Hepatocyte (in vitro differentiated cells): ENCODE measurements at places on chromosomes 11 and 22. TPM values are rescaled to one million over a fixed set of nuclear protein-coding genes. Genes with fewer than 3 reads are reported as not detected.

DNA sequence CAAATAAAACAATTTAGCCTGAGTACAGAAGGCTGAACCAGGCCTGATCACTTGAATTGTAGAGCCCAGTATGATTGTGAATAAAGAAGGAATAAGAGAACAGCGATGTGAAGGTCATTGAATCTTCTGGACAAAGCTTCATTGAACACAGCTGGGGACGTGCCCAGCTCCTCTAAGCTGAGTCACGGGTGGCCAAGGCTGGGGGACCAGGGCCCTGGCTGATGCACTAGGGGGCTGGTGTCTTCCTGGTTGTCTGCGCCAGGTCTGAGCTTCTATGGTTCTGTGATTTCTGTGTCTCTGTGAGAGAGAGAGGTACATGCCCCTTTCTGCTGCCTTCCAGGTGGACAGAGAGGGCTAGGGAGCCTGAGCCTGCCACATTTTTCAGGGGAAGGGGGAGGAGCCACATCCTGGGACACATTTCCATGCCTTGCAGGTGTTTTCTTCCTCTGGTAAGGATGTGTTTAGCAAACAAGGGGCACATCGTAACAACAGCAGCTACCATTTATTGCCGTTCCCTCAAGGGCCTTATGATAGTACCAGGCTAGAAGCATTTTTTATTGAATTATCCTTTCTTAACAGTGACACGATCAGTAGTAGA is 135.7 kb downstream of the C11orf91 start:
- no peaks in the 10 kb centered on the region for H3K36me3 ChIP-seq
- H3K27ac ChIP-seq, result no peak overlapping the region
- no peaks in the 10 kb centered on the region for H3K27me3 ChIP-seq
- no peaks in the 10 kb centered on the region for H3K4me1 ChIP-seq

DNA sequence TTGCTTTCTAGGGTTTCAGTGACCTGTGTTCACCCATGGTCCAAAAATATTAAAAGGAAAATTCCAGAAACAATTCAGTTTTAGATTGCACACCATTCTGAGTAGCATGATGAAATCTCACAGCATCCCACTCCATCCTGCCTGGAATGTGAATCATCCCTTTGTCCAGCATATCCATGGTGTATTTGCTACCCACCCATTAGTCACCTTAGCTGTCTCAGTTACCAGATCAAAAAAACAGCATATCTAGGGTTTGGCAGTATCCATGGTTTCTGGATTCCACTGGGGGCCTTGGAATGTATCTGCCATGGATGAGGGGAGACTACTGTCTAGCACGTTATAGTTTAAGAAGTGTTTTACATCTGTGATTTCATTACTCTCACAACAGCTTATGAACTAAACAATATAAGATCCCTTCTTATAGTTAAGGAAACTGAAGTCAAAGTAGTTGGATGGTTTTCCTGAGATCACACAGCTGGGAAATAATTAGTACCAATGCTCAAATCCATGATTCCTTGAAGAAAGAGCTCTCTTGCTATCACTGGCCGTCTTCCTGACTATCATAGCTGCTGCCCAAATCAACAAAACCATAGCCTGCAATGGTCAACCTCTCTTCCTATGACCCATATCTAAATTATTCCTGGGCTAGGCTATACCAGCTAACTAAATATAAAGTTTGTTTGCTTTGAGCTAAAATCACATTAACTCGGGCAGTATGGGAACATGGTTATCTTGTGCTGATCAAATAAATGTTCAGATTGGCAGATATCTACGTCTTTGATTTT is 122.6 kb downstream of the MICAL2 start:
- peaks cover 22% of the 10 kb centered on the region for H3K4me1 ChIP-seq
- DNase-seq, result no peak
- H3K27me3 ChIP-seq, result no peaks in the 10 kb centered on the region
- peak overlapping the region; percentile 67 for H3K27ac ChIP-seq

DNA sequence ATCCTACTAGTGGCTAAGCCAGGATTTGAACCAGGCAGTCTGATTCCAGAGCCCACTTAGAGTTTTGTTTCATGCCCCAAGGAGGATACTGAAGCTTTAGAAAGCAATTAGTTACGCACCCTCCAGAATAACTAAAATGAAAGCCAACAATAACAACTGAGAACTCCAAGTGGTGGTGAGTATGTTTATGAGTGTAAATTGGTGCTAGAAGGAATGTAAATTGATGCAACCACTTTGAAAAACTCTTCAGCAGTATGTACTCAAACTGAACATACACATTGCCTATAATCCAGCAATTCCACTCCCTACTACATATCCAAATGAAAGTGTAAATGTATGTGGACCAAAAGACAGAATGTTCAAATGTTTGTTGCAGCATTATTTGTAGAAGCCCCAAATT is 6.7 kb upstream of the ARL14EP start:
- H3K27me3 ChIP-seq, result peaks cover 3% of the 10 kb centered on the region
- no peak for DNase-seq
- no peak overlapping the region for H3K27ac ChIP-seq
- H3K36me3 ChIP-seq, result no peaks in the 10 kb centered on the region
- H3K4me1 ChIP-seq, result no peaks in the 10 kb centered on the region
- H3K4me3 ChIP-seq, result no peak overlapping the region

GRCh38 chr22:46537225-46537945 is at the start of gene CELSR1:
TSS of gene CELSR1 (minus strand) at chr22:46537620. CDS start at chr22:46537170, 450 bp downstream.
- H3K36me3 ChIP-seq, result no peaks in the 10 kb centered on the region
- peak within 1 kb of the TSS; percentile 53 for H3K27ac ChIP-seq
- H3K4me3 ChIP-seq, result peak within 1 kb of the TSS; percentile 77
- DNase-seq, result peak; percentile 80
- H3K27me3 ChIP-seq, result peaks cover 18% of the 10 kb centered on the region
- H3K4me1 ChIP-seq, result peaks cover 11% of the 10 kb centered on the region

DNA sequence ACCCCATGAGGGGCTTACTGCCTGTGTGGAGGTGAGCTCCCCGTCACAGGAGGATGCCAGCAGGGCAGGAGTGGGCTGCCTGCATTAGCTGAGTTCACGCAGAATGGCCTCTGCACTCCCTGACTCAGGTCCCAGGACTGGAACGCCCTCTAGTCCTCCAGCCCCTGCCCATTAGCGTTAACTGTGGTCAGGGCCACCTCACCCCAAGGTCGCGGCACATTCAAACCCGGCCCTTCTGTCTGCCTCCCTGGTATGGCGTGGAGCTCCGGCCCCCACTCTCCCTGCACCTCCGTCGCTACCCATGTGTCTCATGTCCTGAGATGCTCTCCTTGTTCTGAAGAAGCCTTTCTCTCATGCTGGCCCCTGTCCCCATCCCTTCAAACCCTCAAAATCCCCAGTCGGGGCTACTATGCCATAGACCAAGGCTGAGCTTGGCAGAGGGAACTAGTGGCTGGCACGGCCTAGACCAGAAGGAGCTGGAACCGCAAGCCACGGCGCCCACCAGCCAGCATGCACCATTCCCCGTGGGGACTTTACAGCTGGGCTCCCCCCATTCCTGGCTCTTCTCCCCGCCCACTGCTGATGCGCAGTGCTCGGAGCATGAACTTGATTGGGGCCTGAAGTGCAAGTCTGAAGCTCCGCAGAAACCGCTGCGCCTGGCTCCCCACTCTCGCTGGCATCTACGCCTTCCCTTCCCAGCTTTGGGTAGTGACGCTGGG is 79.5 kb upstream of the RTL6 start:
- H3K4me3 ChIP-seq, result no peak overlapping the region
- no peaks in the 10 kb centered on the region for H3K36me3 ChIP-seq
- H3K27me3 ChIP-seq, result peaks cover 3% of the 10 kb centered on the region
- no peak overlapping the region for H3K27ac ChIP-seq

GRCh38 chr11:114172055-114172861 is 112.7 kb downstream of the ZBTB16 start:
- no peaks in the 10 kb centered on the region for H3K27me3 ChIP-seq
- DNase-seq, result no peak
- no peaks in the 10 kb centered on the region for H3K36me3 ChIP-seq
- peaks cover 98% of the 10 kb centered on the region for H3K4me1 ChIP-seq
- H3K27ac ChIP-seq, result peak overlapping the region; percentile 81

The NPAT gene
- 12.0 and 14.3 TPM in 2 replicates for total RNA-seq

The UPK3A gene
- total RNA-seq, result 14.4 and 14.9 TPM in 2 replicates

The SNX32 gene
- 2.3 and 2.9 TPM in 2 replicates for total RNA-seq
